Activated naive CD8-positive, alpha-beta T cell treated with anti-CD3 and anti-CD28 coated beads, Interleukin-2, amount 10 ng/mL, durations not matched to agents 7 days and 5 days (primary cell): ENCODE measurements at places on chromosomes 7 and 10.

GRCh38 chr7:112143582-112143981, 62.6 kb downstream of the DOCK4 start:
- H3K4me1 ChIP-seq: peaks cover 1% of the 10 kb centered on the region
- H3K27me3 ChIP-seq: peaks cover 6% of the 10 kb centered on the region
- no peak for DNase-seq

- no peaks in the 10 kb centered on the region for H3K27me3 ChIP-seq
- H3K4me1 ChIP-seq: no peaks in the 10 kb centered on the region
- H3K4me3 ChIP-seq: no peak overlapping the region
- no peak overlapping the region for H3K27ac ChIP-seq
- no peaks in the 10 kb centered on the region for H3K36me3 ChIP-seq
Measured at GRCh38 chr10:120802935-120803334, 48.2 kb upstream of the WDR11 start.

- H3K4me3 ChIP-seq: no peak overlapping the region
- no peak for DNase-seq
- H3K36me3 ChIP-seq: no peaks in the 10 kb centered on the region
- peaks cover 16% of the 10 kb centered on the region for H3K27me3 ChIP-seq
- H3K4me1 ChIP-seq: no peaks in the 10 kb centered on the region
Measured at GRCh38 chr7:47535704-47536628, 45.9 kb downstream of the TNS3 start.

DNA sequence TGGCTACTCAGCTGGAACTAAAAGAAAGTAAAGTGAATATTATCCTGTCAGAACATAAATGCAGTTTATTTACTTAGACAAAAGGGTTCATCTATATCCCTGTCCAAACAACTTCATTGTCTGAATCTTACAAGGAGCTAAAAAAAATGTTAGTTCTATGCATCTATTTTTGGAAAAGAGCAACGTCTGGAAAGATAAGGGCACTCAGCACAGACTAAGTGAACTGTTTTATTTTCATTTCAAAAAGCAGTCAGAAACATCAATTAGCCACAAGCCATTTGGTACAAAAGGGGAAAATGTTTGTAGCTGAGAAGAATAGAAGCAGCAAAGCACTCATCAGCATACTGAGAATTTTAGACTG, 245.5 kb downstream of the FOXP2 start:
- no peaks in the 10 kb centered on the region for H3K27me3 ChIP-seq
- no peak for DNase-seq
- no peaks in the 10 kb centered on the region for H3K4me1 ChIP-seq
- H3K36me3 ChIP-seq: no peaks in the 10 kb centered on the region
- H3K4me3 ChIP-seq: no peak overlapping the region
- H3K27ac ChIP-seq: no peak overlapping the region

DNA sequence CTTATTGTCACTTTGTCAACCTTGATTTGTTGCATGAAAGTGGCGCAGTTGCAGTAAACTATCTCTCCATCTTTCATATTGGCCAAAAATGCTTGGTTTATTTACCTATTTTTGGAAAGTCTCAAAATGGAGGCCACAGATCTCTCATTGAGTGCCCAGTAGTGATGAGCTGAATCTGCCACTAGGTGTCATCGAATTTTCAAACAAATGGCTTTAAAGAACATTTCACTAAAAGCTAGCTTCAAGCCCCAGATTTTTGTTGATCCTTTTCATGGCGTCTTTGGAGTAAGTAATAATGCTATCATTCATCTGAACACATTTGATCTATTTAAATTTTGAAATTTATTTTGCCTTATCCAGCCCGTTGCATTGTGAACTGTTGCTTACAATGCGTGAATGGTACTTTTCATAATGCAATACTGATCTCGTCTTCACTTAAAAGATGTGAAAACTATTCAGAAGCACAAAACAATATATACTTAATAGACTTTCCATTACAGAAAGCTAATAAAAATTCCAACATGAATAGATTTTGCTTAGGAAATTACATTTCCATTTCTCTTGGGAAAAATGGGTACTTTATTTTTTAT, 236.2 kb downstream of the DNAJB9 start:
- H3K27ac ChIP-seq: no peak overlapping the region
- H3K27me3 ChIP-seq: no peaks in the 10 kb centered on the region
- H3K36me3 ChIP-seq: no peaks in the 10 kb centered on the region
- H3K4me3 ChIP-seq: no peak overlapping the region

GRCh38 chr10:89393898-89394297, 1.5 kb downstream of the IFIT1 start:
- H3K4me1 ChIP-seq: peaks cover 43% of the 10 kb centered on the region
- DNase-seq: no peak
- H3K4me3 ChIP-seq: peak overlapping the region; percentile 86
- no peaks in the 10 kb centered on the region for H3K27me3 ChIP-seq
- peaks cover 32% of the 10 kb centered on the region for H3K36me3 ChIP-seq
- peak overlapping the region; percentile 21 for H3K27ac ChIP-seq

DNA sequence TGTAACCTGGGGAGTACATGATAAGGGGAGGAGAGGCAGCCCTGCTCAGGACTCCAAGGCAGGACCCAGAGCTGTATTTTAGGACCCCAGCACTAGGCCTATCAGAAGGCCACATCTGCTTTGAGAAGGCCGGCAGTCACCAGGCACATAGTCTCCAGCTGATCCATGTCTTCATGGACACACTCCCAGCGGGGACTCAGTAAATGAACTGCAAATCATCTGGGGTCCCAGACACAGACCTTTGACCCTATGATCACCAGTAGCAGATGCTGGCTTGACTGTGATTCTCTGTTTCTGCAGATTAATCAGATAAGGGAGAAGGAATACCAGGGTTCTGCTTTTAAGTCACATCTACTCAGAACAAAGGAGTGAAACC, 341.4 kb upstream of the PODXL start:
- H3K4me1 ChIP-seq: peaks cover 6% of the 10 kb centered on the region
- no peak overlapping the region for H3K4me3 ChIP-seq

GRCh38 chr7:29505931-29506330, 57.7 kb upstream of the PRR15 start:
- H3K4me3 ChIP-seq: no peak overlapping the region
- no peak for DNase-seq
- H3K4me1 ChIP-seq: peaks cover 2% of the 10 kb centered on the region
- H3K27me3 ChIP-seq: peaks cover 10% of the 10 kb centered on the region
- no peaks in the 10 kb centered on the region for H3K36me3 ChIP-seq
- H3K27ac ChIP-seq: no peak overlapping the region

GRCh38 chr10:16520900-16521299, 779 bp downstream of the C1QL3 start:
- H3K4me3 ChIP-seq: peak overlapping the region; percentile 47
- DNase-seq: peak; percentile 62
- H3K36me3 ChIP-seq: no peaks in the 10 kb centered on the region
- no peak overlapping the region for H3K27ac ChIP-seq
- H3K4me1 ChIP-seq: peaks cover 10% of the 10 kb centered on the region

GRCh38 chr7:127619681-127620405, 1.9 kb upstream of the PAX4 start:
- no peak overlapping the region for H3K4me3 ChIP-seq
- H3K27ac ChIP-seq: no peak overlapping the region
- peaks cover 2% of the 10 kb centered on the region for H3K4me1 ChIP-seq
- no peak for DNase-seq
- H3K36me3 ChIP-seq: no peaks in the 10 kb centered on the region
- peaks cover 62% of the 10 kb centered on the region for H3K27me3 ChIP-seq

GRCh38 chr10:60703266-60704041, 74.8 kb upstream of the CDK1 start:
- H3K27me3 ChIP-seq: peaks cover 9% of the 10 kb centered on the region
- H3K4me3 ChIP-seq: no peak overlapping the region
- no peak overlapping the region for H3K27ac ChIP-seq
- H3K4me1 ChIP-seq: no peaks in the 10 kb centered on the region

DNA sequence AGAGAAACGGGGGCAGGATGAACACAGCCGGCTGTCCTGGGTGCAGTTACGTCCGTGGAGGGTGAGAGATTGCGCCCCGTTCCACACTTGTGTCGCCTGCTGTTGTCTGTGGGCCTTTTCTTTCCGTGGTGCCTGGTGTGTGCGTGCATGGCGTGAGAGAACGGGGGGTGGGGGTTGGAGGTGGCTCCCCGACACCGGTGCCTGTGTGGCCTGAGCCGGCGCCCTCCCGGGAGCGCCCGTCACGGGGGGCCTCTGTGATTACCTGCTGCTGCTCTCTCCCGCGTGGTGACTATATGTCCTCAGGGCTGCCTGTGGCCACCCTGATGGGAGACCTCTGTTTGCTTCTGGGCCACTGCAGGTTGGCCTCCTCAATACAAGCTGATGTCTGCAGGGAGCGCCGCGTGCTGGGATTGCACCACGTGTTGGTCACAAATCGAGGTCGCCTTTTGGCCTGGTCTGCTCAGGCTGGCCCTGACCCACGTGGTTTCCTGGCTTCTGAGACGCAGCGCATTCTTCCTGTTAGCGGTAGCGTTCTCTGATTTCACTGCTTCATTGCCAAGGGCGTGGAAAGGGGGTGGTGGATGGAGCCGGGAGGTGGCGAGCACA, 10.9 kb upstream of the AP5Z1 start:
- no peaks in the 10 kb centered on the region for H3K27me3 ChIP-seq
- no peak for DNase-seq
- no peaks in the 10 kb centered on the region for H3K4me1 ChIP-seq

- no peak for DNase-seq
- H3K4me1 ChIP-seq: peaks cover 54% of the 10 kb centered on the region
- H3K4me3 ChIP-seq: no peak overlapping the region
- H3K36me3 ChIP-seq: peaks cover 8% of the 10 kb centered on the region
- H3K27ac ChIP-seq: no peak overlapping the region
Measured at GRCh38 chr10:132542086-132542775, 4.6 kb downstream of the INPP5A start.

DNA sequence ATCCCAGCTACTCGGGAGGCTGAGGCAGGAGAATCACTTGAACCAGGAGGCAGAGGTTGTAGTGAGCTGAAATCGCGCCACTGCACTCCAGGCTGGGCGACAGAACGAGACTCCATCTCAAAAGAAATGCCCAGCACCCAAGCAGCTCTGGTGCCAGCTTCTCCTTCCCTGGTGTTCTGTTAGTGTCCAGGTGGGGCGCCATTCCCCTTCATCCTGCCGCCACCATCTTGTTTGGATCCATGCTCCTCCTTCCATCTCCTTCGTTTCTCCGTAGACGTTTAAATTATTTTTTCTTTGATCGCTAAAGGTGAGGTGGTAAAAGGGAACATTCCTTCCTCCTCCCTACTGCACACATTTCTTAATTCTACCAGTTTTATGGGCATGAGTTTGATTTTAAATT, 30.3 kb downstream of the PROSER2 start:
- no peak overlapping the region for H3K4me3 ChIP-seq
- H3K27me3 ChIP-seq: peaks cover 12% of the 10 kb centered on the region
- no peaks in the 10 kb centered on the region for H3K4me1 ChIP-seq
- H3K36me3 ChIP-seq: no peaks in the 10 kb centered on the region
- no peak for DNase-seq
- H3K27ac ChIP-seq: no peak overlapping the region

GRCh38 chr10:67789769-67790168, 48.2 kb downstream of the DNAJC12 start:
- H3K4me1 ChIP-seq: peaks cover 28% of the 10 kb centered on the region
- no peak overlapping the region for H3K4me3 ChIP-seq
- H3K27ac ChIP-seq: peak overlapping the region; percentile 70
- H3K27me3 ChIP-seq: no peaks in the 10 kb centered on the region

DNA sequence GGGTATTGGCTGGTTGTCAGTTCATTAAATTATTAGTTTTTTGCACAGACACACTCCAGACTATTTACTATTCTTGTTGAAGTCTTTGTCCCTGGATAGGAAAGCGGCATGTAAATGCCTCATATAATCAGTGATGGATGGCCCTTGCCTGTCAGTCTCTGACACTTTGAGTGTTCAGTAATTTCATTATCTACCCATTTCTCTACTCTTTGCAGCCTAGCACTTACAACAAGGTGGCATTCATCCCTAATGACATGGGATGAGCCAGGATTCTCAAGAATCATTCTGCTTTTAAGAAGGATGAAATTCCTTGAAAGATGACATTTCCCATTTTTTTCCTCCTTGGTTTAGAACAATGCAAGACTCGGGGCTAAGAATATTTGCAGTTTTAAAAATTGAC, 155.7 kb downstream of the SORCS3 start:
- no peak for DNase-seq
- H3K36me3 ChIP-seq: no peaks in the 10 kb centered on the region
- no peak overlapping the region for H3K4me3 ChIP-seq
- H3K27ac ChIP-seq: no peak overlapping the region
- peaks cover 2% of the 10 kb centered on the region for H3K27me3 ChIP-seq
- no peaks in the 10 kb centered on the region for H3K4me1 ChIP-seq

DNA sequence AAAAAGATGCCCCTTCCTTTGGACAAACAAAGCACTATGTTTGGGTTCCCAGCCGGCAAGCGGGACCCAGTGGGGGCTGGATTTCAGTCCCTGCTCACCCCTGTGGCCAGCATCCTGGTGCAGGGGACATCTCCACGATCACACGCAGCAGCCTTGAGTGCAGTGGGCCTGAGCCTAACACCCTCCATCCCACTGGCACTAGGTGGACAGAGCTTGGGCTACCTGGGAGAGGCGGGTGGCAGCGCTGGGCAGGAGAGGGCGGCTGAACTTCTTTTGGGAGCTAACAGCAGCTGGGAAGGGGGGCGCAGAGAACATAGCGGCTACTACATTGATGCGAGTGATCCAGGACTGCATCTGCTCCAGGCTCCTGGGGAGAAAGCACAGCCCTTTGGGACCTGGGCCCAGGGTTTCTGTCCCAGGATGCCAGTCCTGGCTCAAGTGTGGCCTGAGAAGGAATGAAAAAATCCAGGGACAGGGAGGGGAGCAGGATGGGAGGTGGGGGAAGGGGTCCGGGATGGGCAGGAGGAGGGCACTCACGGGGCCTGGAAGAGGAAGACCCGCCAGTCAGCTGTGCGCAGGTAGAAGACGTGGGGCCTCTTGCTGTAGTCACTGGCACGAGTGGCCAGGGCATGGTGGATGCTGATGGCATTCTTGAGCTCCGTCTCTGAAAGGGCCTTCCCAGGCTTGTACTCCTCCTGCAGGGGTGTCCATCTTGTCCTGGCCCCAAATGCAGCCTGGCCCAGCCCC, 9.0 kb downstream of the NFKB2 start:
- peaks cover 15% of the 10 kb centered on the region for H3K4me1 ChIP-seq
- H3K27ac ChIP-seq: no peak overlapping the region
- H3K27me3 ChIP-seq: peaks cover 8% of the 10 kb centered on the region
- DNase-seq: no peak
- peaks cover 4% of the 10 kb centered on the region for H3K36me3 ChIP-seq

GRCh38 chr10:34713875-34714274, 101.2 kb downstream of the PARD3 start:
- H3K27ac ChIP-seq: no peak overlapping the region
- peaks cover 5% of the 10 kb centered on the region for H3K4me1 ChIP-seq
- no peaks in the 10 kb centered on the region for H3K36me3 ChIP-seq
- no peak overlapping the region for H3K4me3 ChIP-seq

DNA sequence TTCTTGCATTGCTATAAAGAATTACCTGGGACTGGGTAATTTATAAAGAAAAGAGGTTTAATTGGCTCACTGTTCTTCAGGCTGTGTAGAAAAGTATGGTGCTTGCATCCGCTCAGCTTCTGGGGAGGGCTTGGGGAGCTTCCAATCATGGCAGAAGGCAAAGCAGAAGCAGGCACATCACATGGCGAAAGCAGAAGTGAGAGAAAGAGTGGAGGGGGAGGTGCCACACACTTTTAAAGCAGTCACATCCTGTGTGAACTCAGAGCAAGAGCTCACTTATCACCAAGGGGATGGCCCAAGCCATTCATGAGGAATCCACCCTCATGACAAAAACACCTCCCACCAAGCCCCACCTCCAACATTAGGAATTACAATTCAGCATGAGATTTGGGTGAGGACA, 303.5 kb downstream of the OTUD1 start:
- H3K27me3 ChIP-seq: no peaks in the 10 kb centered on the region
- H3K4me3 ChIP-seq: no peak overlapping the region
- no peak for DNase-seq
- H3K27ac ChIP-seq: peak overlapping the region; percentile 24

GRCh38 chr10:24879861-24880260, 72.5 kb downstream of the PRTFDC1 start:
- DNase-seq: no peak
- no peak overlapping the region for H3K4me3 ChIP-seq
- peaks cover 10% of the 10 kb centered on the region for H3K36me3 ChIP-seq
